ENCODE measurements at places on chromosomes 2 and 18.

GRCh38 chr2:174748948-174749347 lies 15.3 kb downstream of the CHRNA1 start:
- peak; percentile 54 for DNase-seq
- H3K4me1 ChIP-seq: no peaks in the 10 kb centered on the region
- no peaks in the 10 kb centered on the region for H3K27me3 ChIP-seq
- no peak overlapping the region for H3K27ac ChIP-seq
- no peaks in the 10 kb centered on the region for H3K36me3 ChIP-seq
- no peak overlapping the region for H3K4me3 ChIP-seq

DNA sequence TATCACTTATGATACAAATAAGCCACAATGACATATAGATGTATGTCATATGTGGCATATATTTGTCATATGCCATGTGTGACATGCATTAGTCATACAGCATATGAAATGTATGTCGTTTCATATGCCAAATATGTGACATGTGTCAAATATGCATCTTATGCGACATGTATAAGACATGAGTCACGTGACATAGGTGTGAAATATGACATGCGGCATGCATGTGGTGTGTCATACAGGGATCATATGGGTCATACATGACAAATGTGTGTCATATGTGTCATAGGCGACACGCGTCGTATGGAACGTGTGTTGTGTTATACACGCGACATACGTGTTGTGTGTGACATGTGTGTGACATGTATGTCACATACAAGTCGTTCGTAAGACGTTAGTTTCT lies 2154.0 kb upstream of the PIK3C3 start:
- H3K27me3 ChIP-seq: no peaks in the 10 kb centered on the region
- H3K4me3 ChIP-seq: no peak overlapping the region
- no peak overlapping the region for H3K27ac ChIP-seq
- no peaks in the 10 kb centered on the region for H3K4me1 ChIP-seq

DNA sequence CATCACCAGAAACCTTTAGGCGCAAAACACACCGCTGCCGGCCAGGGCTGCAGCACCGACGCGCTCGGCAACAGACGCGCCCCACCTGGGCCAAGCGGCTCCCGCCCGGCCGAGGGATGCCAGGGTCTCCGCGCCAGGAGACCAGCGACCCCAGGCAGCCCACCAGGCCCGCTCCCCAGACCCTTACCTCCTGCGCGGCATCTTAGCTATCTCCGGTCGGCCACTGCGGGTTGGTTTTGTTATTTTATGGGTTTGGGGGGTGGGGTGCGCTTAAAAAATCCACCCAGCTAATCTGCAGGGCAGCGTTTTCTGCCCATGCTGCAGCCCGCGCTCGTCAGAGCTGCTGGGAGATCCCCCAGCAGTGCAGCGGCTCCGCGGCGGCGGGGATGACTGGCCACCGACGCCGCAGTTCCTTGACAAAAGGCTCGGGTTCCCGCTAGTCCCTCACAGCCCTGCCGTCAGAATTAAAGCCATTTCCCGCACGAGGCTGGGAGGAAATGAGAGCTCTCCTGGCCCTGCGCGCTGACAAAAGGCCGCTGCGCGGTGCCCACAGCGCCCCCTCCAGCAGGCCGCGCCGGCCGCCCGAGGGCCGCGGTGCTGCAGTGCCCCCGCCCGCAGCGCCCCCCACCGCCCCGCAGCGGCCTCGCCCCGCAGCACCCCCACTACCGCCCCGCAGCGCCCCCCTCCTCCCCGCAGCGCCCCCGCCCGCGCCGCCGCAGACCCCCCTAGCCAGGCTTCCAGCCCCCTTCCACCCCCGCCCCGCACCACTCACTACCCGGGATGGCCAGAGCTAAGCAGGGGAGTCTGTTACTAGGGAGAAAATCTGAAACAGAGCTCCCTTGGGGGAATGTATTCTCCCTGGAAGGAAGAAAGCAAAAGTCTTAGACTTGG lies at the start of gene ADD2:
TSS of gene ADD2 (minus strand) at position 502 of the 891 bp plus-strand sequence. CDS start 61,792 bp downstream, outside the sequence.
- peak; percentile 64 for DNase-seq
- H3K4me3 ChIP-seq: peak within 1 kb of the TSS; percentile 26
- H3K27me3 ChIP-seq: peaks cover 94% of the 10 kb centered on the region
- H3K27ac ChIP-seq: no peak within 1 kb of the TSS
- H3K36me3 ChIP-seq: no peaks in the 10 kb centered on the region

GRCh38 chr2:215755641-215756345 lies 257.6 kb downstream of the MREG start:
- no peaks in the 10 kb centered on the region for H3K36me3 ChIP-seq
- H3K27me3 ChIP-seq: no peaks in the 10 kb centered on the region
- H3K27ac ChIP-seq: no peak overlapping the region

DNA sequence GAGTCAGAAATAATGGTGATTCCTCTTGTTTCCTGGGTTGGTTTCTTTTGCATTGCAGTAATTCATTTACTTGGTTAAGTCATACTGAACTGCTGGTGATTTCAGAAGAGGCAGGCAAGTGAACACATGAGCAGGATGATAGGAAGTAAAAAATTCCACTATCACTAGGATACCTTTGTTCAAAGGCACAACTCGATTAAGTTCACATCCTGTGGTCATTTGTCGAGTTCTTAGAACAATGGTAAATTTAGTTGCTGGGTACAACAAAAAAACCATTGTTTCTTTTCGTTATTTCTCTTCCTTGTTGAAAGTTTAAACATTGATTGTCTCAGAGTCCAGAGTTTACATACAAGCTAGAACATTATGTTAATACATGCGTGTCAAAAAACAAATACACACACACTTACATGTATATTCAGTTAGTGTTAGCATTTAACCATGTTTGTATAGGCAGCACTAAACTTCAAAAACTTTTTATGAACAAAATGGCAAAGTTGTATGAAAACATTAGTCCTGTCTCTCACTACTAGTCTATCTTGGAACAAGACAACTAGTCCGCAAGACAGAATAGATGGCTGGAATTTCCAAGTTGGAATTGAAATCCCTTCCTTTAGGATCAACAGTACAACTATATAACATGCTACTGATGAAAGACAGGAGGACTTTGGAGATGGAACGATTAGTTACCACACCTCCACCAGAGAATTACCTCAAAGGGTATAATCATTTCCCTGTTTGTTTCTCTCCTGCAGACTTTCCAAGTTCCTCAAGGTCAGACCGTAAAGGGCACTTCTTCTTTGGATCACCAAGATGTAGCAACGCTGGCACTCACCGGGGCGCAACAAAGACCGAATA lies 26.2 kb downstream of the STK39 start:
- no peak overlapping the region for H3K27ac ChIP-seq
- DNase-seq: no peak
- H3K4me3 ChIP-seq: no peak overlapping the region
- H3K27me3 ChIP-seq: no peaks in the 10 kb centered on the region

- DNase-seq: no peak
- no peaks in the 10 kb centered on the region for H3K27me3 ChIP-seq
- H3K27ac ChIP-seq: no peak overlapping the region
- no peaks in the 10 kb centered on the region for H3K36me3 ChIP-seq
- no peak overlapping the region for H3K4me3 ChIP-seq
These were observed 25.5 kb downstream of the EPB41L3 start for GRCh38 chr18:5518179-5518770.

- DNase-seq: no peak
- H3K4me3 ChIP-seq: no peak overlapping the region
- H3K27ac ChIP-seq: no peak overlapping the region
- no peaks in the 10 kb centered on the region for H3K36me3 ChIP-seq
- peaks cover 8% of the 10 kb centered on the region for H3K4me1 ChIP-seq
These were observed 6.1 kb downstream of the STEAP3 start for GRCh38 chr2:119229716-119230115.

DNA sequence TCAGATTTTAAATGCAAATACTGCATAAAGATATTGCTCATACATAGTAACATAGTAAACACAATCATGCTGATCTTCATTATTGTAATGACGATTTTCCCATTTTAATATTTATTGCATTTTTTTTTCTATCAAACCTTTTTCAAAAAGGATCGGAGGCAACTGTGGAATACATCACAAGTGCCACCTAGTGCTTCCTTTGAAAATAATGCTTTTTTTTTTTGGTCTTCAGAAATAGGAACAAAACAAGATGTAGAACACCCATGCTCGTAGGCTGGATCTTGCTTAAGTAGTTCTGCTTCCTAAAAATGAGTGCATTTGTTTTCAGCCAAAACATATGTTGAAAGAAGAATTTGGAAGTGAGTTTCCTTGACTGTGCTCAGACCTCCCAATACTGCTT lies 35.7 kb upstream of the GPR155 start:
- no peak for DNase-seq

DNA sequence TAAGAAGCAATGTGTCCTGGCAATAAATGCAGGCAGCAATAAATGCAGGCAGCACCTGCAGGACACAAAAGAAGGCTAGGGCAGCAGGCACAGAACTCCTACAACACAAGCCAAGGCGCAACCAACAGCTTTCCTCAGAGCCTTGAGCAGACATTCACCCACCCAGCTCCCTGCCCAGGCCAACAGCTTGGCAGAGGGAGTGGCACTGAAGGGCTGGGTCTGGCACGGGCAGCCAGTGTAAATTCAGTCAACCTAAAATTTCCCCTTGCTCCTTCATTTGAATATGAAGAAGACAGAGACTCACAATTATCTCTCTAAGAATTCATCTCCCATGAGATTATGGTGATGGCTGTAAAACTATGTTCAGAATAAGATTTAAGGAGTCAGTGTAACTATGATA lies 35.4 kb downstream of the AAK1 start:
- H3K4me1 ChIP-seq: no peaks in the 10 kb centered on the region
- H3K4me3 ChIP-seq: no peak overlapping the region
- H3K27ac ChIP-seq: no peak overlapping the region
- H3K36me3 ChIP-seq: no peaks in the 10 kb centered on the region
- DNase-seq: no peak
- no peaks in the 10 kb centered on the region for H3K27me3 ChIP-seq

- peak overlapping the region; percentile 85 for H3K4me3 ChIP-seq
- no peaks in the 10 kb centered on the region for H3K36me3 ChIP-seq
- peak overlapping the region; percentile 68 for H3K27ac ChIP-seq
- DNase-seq: no peak
These were observed 941 bp downstream of the EHD3 start for GRCh38 chr2:31234683-31235503.

- H3K4me1 ChIP-seq: no peaks in the 10 kb centered on the region
- H3K27me3 ChIP-seq: peaks cover 64% of the 10 kb centered on the region
- peak within 1 kb of the TSS; percentile 31 for H3K4me3 ChIP-seq
- no peaks in the 10 kb centered on the region for H3K36me3 ChIP-seq
- peak; percentile 78 for DNase-seq
- no peak within 1 kb of the TSS for H3K27ac ChIP-seq
These were observed at the start of gene LIPG for GRCh38 chr18:49561289-49562193. Gene LIPG (plus strand): TSS chr18:49562057. CDS start chr18:49562309, 252 bp downstream.

DNA sequence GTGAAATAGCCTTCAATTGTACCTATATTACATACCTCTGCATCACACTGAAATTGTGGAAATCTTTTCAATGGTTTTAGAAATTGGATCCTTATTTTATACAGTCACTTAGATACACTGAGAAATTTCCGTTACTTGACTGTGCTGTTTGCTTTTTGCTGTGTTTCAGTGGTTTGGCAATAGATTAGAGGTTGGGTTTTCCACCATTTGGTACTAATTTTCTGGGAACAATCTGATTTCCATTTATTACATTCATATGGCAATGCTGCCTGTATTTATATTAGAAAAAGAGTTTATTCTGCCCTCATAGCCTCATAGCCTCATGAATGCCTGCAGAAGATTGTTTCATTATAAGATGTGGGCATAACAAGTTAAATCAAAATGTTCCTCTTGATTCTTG lies 285.0 kb downstream of the GULP1 start:
- no peak for DNase-seq
- H3K27me3 ChIP-seq: no peaks in the 10 kb centered on the region

DNA sequence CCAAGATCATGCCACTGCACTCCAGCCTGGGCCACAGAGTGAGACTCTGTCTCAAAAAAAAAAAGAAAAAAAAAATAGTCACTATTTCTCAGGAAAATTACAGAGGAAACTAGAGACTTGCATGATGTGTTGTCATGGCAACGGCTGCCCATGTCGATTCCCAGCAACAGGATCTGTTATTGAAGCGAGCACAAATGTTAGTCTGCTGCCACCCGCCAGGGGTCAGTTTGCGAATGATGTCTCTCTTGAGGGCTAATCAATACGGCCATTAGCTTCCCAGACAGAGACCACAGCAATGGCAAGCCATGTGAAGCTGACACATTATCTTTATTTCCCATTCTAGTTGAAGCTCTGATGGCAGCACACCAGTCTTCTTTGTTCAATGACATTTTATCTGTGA lies 32.4 kb upstream of the ACYP2 start:
- no peaks in the 10 kb centered on the region for H3K4me1 ChIP-seq
- H3K27ac ChIP-seq: no peak overlapping the region
- H3K36me3 ChIP-seq: no peaks in the 10 kb centered on the region
- no peaks in the 10 kb centered on the region for H3K27me3 ChIP-seq
- no peak for DNase-seq
- no peak overlapping the region for H3K4me3 ChIP-seq

DNA sequence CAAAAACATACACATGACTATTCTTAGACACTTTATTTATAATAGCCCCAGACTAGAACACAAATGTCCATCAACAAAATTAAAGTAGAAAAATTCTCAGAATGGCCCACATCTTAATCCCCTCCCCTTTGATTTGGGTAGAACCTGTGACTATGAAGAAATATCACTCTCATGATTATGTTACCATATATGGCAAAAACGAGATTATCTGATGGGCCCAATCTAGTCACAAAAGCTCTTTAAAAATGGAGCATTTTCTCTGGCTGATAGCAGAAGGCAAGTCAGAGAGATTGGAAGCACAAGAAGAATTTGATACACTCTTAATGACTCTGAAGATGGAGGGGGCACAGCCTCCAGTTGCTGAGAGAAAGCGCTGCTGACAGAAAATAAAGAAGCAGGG lies 39.6 kb downstream of the METTL4 start:
- H3K4me3 ChIP-seq: no peak overlapping the region
- H3K4me1 ChIP-seq: no peaks in the 10 kb centered on the region
- no peaks in the 10 kb centered on the region for H3K27me3 ChIP-seq
- no peaks in the 10 kb centered on the region for H3K36me3 ChIP-seq

- H3K36me3 ChIP-seq: no peaks in the 10 kb centered on the region
- DNase-seq: no peak
- H3K4me1 ChIP-seq: no peaks in the 10 kb centered on the region
- no peak overlapping the region for H3K27ac ChIP-seq
These were observed 74.8 kb downstream of the TXNL1 start for GRCh38 chr18:56563568-56563967.

DNA sequence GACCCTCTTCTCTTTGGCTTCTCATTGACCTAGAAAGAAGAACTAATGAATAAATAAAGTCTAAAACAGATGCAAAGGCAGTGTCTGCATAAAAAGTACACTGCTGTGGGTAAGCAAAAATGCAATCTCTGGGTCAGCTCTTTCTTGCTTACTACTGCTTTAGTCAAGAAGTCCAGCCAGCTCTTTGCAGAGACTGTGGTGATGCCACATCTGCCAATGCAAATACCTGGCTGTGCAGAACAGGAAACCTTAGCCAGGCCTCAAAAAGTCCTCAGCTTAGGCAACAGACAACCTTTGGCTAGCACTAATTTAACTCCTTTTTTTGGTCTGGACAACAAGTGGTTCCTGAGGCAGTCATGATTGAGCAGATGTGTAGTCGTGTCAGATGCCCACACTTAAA lies 73.6 kb upstream of the RND3 start:
- no peak for DNase-seq
- H3K27ac ChIP-seq: no peak overlapping the region
- no peaks in the 10 kb centered on the region for H3K36me3 ChIP-seq
- no peaks in the 10 kb centered on the region for H3K4me1 ChIP-seq

- no peaks in the 10 kb centered on the region for H3K36me3 ChIP-seq
- H3K4me3 ChIP-seq: no peak overlapping the region
- H3K4me1 ChIP-seq: no peaks in the 10 kb centered on the region
- H3K27ac ChIP-seq: no peak overlapping the region
- H3K27me3 ChIP-seq: no peaks in the 10 kb centered on the region
These were observed 61.1 kb downstream of the DDX1 start for GRCh38 chr2:15652801-15653200.

- DNase-seq: no peak
- no peaks in the 10 kb centered on the region for H3K36me3 ChIP-seq
- no peaks in the 10 kb centered on the region for H3K27me3 ChIP-seq
- no peak overlapping the region for H3K27ac ChIP-seq
- H3K4me1 ChIP-seq: peaks cover 9% of the 10 kb centered on the region
These were observed 94.5 kb downstream of the KCNS3 start for GRCh38 chr2:17972991-17973390.
